GM03348 (cell line): ENCODE measurements at places on chromosomes 6 and 20.

DNA sequence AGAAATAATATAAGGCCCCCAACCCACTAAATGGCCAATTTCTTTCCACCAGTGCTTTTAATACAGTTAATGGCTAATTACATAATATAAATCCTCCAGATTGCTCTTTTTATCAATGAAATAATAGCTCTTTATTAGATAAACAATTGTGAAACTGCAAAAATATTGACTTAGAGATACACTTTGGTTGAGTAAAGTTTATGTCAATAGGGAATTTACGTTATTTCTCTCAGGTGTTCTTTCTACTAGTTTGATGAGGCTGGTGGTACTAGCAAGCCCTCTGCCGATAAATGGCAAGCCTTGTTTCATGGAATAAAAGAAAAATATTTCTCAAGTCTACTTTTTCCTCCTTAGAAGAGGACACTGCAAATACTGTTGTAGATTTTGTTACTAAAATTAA, 18.9 kb downstream of the RFX6 start:
- no peak for DNase-seq

GRCh38 chr20:61765081-61765870, 300.4 kb downstream of the TAF4 start:
- no peak for DNase-seq

DNA sequence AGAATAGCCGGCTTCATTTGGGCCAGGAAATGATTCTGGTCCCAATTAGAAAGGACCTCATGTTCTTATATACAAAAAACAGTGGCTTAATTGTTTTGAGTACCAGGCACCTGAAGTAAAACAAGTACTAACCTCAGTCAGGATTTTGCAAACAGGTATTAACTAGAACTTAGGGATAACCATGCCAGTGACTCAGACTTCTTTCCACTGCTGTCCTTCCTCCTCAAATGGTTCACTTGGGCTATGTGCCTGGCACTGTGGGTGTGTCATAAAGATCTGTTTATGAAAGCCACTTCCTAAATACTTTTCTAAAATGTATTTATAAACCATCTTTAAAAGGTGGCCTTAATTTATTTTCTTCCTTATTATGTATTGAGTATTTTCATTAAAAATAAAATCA, 10.7 kb downstream of the CLDN20 start:
- DNase-seq = peak; percentile 20

DNA sequence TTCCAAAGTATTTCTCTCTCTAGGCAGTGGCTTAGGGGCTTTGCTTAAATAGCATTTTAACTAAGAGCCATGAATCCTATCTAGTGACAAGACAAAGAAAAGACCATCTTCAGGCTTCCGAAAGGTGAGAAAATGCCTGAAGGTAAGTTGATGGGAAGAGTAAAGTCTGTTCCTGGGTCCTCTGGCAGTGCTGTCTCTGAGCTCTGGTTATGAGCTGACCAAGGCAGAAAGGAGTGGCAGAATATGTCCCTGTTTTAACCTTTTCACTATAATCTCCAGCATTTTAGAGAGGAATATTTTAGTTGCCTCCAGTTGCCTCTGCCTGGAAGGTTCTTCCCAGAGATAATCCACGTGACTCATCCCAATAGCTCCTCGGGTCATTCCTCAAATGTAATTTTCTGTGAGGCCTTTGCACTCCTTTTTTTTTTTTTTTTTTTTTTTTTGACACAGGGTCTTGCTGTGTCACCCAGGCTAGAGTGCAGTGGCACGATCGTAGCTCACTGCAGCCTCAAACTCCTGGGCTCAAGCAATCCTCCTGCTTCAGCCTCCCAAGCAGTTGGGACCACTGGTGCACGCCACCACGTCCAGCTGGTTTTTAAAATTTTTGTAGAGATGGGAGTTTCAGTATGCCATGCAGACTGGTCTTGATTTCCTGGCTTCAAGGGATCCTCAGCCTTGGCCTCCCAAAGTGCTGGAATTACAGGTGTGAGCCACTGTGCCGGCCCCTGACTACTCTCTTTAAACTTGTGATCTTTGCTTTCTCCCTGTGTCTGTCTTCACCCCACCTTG, 3.7 kb upstream of the ARMH2 start:
- peak; percentile 36 for DNase-seq

GRCh38 chr20:35446356-35447078, 8.5 kb upstream of the GDF5 start:
- no peak for DNase-seq

DNA sequence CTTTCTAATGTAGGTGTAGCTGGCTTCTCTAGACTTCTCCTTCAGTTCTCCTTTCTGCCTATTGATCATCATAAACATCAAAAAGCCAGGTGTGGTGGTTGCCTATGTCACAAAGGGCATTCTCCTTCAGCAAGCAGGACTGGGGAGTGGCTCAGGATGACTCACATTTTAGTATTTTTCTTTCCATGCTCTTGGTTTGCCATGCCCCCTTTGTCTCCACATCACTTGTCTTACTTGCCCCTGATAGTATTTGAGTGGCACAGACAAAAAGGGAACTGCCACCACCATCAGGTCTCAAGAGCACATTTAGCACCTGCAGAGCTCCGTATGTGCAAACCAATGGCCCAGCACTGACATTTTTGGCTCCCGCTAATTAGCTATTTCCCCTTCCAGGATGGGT, 698.8 kb downstream of the DHX35 start:
- DNase-seq = no peak

GRCh38 chr6:51129043-51129442, 310.4 kb downstream of the TFAP2B start:
- no peak for DNase-seq

DNA sequence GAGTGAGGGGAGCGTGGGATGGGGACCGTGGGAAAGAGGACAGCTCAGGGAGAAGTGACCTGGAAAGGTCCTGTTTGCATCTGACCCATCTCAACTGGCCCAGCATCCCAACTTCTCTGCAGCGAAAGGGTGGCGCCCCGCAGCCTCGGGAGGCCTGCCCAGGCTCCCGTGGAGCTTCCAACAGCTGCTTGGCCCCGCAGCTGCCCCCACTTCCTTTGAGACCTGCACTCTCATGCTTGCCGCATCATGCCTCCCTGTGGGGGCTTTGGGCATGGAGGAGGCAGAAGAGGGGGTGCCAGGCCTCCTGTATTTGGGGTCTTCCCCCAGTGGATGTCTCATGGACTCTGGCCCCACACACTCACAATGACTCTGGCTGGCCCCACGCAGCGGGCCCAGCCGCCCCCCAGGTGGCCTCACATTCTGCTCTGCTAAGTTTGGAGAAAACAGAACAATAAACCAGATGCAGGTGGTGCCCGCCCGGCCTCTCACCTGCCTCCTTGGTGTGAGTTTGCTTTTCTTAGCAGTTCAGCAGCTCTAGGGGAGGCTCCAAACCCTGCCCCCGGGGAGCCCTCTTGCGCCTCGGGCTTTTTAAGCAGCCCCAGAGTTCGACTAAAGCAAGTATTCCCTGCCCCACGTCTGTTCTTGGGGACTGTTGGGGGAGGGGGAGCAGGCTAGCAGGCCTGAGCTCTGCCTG, 40.7 kb downstream of the CPXM1 start:
- DNase-seq = no peak

- DNase-seq = no peak
Observed at GRCh38 chr6:124226396-124226795, 422.7 kb downstream of the NKAIN2 start.

- DNase-seq = peak; percentile 61
Observed at GRCh38 chr6:138817799-138818198, 21.9 kb downstream of the ECT2L start.

DNA sequence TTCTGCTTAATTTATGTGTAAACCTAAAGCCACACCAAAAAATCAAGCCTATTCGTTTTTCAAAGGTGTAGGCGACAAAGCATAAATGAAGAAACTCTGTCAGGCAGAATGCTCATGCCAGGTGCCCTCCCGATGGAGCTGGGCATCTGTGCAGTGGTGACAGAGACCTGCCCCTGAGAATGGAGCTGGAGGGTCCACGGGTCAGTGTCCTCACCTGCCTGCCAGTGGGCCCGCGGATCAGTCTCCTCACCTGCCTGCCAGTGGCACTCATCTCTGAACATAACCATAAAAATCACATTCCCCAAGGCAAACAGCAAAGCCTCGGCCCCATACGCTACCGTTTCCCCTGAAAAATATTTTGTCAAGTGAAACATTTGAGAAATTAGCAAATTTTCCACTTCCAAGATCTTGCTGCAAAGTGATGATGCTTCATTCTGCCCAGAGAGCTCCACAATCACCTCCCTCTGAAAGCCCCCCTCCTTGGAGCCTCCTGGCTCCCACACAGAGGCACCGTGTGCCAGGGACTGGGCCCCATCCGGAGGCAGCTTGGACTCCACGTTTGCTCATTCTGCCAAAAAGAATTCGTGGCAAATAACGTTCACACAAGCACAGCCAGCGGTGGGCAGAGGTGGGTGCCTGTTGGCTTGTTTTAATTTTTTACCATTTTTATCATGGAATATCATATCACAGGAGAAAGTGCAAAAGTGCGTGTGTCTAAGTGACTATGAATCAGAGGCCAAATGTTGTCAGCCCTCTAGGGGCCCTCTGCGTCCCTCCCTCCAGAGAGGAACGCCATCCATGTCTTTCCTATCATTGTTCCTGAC, 88.8 kb downstream of the YTHDF1 start:
- no peak for DNase-seq

DNA sequence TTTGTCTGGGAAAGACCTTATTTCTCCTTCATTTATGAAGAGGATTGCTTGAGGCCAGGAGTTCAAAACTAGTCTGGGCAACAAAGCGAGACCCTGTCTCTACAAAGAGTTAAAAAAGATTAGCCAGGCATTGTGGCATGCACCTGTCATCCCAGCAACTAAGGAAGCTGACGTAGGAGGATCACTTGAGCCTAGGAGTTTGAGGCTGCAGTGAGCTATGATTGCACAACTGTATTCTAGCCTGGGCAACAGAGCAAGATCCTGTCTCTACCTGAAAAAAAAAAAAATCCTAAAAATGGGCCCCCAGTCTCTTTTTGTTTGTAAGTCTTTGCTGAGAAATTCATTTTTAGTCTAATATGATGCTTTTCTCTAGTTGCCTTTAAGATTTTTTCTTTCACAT, 29.2 kb upstream of the EIF2S2 start:
- DNase-seq = no peak
